ENCODE measurements at places on chromosomes 4 and X. TPM values are rescaled to one million over a fixed set of nuclear protein-coding genes. Genes with fewer than 3 reads are reported as not detected.

DNA sequence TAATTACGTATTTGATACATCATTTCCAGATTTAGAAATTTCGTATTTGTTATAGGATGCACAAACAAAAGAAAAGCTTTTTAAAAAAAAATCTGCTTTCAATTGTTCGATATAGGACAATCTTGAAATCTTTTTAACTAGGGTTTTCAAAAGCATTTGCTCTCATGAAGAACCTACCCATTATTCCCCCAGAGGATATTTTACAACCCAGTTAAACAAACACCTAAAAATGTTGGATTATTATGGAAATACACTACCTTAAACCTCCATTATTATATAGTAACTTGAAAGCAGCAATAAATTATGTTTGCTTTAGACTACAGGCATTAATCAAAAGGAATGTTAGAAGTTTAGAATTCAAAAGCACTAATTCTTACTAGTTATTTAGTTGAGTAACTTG is 110.5 kb downstream of the PTPN13 start:
- no peak for DNase-seq

- peak; percentile 98 for DNase-seq
Observed at GRCh38 chr4:48269861-48270522, 354 bp upstream of the TEC start.

DNA sequence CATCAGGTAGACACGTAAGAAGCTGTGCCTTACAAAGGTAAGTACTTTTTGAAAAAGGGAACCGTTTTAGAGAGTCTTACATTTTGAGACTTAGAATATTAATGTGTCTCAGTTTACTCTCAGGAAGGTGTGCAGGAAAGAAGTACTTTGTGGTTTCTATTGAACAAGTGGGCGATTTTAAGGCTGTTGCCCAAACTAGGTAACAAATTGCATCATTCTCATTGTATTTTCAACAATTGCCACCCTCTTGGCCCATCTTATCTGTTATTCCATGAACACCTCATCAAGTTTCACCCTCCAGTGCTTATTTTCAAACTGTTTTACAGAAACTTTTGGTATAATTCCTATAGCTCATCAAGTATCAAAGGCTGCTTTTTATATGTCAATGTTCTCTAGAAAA is 158.3 kb downstream of the SLC4A4 start:
- DNase-seq = no peak

PPEF2 gene
- total RNA-seq = not detected

- DNase-seq = no peak
Observed at GRCh38 chrX:39251995-39252394, 450.7 kb downstream of the MID1IP1 start.

BEX5 gene
- total RNA-seq = 5.5 TPM

TCEAL4 gene
- total RNA-seq = 23.8 TPM

All from H7 (cell line).